Right hindlimb (tissue), 1 donor: ENCODE measurements at places on chromosomes 12 and 14.

DNA sequence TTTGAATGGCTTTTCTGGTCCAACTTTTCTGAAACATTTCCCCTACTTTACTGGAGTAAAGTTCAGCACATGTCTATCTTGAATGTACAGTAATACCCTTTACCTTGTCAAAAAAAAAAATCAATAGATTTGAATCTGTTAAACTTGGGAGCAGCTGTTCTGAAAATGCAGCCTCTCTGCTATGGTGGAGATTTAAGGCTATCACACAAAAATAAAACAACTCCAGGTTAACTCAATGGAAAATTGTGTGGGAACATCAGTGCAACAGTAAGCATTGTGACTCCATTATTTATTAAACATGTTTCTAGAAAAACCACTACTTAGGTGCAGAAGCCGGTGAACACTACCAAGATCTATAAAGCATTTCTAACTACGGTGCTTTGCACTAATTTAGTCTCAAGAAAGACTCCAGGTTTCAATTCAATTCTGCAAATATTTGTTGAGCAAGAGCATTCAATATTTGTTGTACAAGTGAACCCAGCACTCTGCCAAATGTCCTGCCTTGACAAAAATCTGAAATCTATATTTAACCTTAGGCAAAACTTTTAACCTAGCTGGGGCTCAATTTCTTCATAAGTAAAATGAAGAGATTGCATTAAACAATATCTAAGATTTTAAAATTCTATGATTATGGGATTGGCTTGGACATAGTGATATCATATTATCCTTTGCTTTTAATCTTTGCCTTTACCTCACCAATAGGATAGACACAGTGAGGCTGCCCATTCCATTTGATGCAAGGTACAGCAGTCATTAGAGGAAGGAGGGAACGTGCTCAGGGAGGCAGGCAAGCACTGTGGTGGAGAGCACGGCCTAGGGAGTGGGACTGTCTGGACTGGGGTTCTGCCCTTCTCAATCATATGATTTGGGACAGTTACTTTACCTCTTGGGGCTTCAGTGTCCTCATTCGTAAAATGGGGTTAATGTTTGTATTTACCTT is 155.2 kb downstream of the KITLG start:
- no peak for DNase-seq

GRCh38 chr12:6330192-6330591 is 11.7 kb downstream of the TNFRSF1A start:
- no peak for DNase-seq

DNA sequence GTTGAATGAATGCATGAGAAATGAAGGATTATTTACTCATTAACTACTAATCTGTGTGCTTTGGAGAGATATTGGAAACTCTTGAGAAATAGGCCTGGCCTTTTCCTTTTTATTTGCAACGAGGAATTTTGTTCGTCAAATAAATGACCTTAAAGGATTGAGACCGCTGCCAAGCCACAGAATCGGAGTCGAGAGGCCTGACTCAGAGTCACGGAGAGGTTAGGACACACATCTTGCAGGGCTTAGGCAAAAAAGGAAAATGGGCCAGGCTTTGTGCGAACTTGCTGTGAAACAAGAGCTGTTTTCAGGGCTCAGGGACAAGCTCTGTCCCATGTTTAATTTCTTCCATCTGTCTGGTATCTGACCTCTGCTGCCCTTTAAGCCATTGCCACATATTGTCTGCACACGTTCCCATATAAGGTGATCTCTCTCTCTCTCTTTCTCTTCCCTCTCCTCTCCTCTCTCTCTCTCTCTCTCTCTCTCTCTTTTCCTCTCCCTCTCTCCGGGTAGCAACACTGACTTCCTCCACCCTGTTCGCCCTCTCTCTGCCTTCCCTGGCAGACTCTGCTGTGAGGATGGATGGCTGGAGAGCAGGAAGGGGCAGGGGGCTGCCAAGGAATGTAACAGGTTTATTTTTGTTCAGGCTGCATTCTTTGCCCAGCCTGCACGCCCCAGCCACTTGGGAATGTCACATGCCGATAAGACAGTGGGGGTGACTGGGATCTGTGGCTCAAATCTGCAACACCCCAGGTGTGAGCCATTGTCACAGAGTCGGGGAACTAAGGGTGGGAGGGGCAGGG is 14.9 kb upstream of the IFT81 start:
- DNase-seq: peak; percentile 83

DNA sequence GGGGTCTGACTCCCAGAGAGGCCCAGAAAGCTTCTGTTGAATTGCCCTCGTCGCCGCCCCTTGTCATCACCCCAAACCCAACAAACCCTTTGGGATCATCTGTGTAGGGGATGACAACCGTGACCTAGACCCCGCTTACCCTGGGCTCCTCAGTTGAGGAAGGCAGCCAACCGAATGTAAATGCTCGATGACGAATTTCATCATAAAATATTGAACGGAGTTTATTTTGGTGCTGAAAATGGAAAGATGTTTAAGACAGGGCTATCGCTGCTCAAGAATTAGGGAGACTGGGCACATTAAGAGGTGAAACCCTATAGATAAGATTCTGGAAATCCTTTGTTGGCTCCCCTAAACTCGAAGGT is 512 bp downstream of the ACTR10 start:
- DNase-seq: no peak

GRCh38 chr14:102889615-102890014 is 32.8 kb upstream of the AMN start:
- DNase-seq: no peak

DNA sequence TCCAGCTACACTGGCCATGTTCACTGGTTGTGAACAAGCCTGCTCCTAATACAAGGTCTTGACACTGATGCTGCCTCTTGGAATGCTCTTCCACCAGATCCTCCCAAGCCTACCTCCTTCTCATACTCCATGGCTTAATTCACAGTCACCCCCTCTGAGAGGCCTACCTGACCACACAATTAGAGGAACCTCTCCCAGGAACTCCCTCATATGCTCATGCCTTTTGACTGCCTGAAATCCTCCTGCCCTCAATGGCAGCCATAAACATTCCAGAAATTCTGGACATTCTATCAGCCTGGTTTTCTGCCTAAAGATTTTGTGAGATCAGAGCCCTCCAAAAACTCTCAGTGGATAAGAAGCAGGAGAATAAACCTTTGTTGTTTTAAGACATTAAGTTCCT is 340.2 kb downstream of the C12orf75 start:
- DNase-seq: no peak

GRCh38 chr12:24759155-24759554 is 189.7 kb downstream of the BCAT1 start:
- DNase-seq: no peak

DNA sequence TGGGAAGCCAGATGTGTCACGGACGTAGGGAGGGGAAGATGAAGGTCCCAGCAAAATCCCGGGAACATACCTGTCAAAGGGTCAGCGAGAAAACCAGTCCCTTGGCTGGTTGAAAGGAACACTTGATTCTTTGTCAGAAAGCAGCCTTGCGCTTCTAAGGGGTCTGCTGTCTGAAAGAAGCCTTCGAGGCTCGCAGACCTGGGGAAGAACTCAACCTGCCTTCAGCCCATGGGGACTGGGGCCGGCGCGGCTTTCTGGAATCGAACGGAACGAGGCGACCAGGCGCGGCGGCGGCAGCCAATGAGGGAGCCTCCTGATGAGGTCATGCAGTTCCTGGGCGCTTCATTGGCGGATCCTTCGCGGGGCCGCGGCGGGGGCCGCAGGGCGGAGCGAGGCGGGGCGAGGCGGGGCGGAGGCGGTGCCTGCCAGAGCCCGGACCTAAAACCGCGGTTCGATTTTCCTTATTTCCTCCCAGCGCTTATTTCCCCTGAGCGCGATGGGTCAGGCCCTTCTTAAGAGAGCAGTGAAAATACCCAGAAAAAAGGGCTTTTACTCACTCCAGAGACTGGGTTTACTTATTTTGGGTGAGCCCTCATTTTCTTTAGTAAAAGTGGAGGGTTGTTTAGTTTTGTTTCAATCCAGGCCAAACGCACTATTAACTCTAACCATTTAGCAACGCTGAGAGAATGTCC is 11.8 kb upstream of the TTC7B start:
- DNase-seq: peak; percentile 96

GRCh38 chr12:57898308-57898970 is 42.9 kb upstream of the ATP23 start:
- no peak for DNase-seq

DNA sequence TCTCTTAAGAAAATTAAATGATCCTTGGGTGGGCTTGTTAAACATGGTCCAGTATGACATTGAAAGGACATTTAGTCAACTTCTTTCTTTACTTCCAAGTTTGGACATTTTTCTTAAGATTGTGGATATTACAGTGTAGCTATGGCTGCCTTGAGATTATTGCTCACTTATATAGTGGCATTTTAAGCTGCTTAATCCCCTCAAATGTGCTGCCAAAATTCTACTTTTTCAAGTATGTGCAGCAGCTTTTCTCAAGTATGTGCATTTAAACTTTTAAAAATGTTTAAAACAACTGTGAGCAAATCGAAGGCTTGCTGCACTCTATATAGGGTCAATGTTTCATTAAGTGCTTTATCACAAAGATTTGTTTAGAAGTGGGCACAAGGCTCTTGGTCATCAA is 7.4 kb downstream of the TXNRD1 start:
- no peak for DNase-seq

DNA sequence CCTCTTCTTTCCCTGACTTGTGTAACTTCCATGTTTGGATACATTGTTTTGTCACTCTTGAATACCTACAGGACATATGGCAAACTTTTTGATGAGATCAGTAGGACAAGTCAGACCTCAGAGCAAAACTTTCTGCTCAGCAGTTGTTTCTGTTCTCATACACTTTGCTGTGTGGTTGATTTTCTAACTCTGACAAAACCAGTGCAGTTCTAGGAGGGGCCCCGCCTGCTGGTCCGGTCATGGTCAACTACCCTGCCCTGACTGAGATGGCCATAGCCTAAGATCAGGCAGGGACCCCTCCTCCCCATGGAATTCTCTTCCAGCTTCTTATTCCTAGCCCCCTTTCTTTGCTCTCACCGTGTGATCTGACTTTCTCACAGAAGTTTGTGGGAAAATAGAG is 92.8 kb downstream of the OTOGL start:
- no peak for DNase-seq

GRCh38 chr12:131698286-131698685 is 12.6 kb upstream of the SFSWAP start:
- DNase-seq: no peak

DNA sequence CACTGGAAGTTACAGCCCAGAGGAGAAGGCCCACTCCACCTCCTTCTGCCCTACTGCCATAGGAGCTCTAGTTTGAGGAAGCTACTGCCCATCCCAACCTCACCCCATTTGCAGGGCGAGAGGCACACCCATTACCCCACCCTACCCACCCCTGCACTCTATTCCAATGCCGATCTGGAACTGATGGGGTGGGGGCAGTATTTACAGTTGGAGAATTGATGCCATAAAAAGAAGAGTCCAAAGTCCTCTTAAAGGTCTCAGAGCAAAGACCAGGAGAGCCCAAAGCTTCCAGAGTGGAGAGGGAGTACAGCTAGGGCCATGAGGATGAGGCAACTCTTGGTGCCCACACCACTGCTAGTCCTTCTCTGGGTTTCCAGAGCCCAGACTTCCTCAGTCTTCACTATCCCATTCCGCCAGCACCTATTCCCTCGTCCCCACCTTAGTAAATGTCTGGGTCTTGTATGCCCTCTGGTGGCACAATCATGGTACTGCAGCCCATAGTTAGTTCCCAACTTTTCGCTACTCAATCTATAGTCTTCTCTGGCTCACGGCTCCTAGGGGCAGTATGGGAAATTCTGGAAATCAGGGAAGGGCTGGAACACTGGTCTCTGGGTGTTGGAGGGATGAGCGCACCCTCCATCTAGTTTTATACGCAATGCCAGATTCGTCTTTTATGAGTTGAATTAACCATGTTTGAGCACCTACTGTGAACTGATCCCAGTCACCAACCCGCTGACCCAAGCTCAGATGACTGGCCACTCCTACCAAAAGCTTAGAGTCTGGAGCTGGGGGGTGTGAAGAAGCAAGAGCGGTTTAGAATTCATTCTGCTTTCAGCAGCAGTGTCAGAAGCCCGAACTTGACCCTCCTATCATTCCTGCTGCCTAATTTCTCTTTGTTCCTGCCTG is 6.9 kb upstream of the ADCY6 start:
- DNase-seq: peak; percentile 83

- no peak for DNase-seq
Observed at GRCh38 chr14:98893675-98894074, 378.3 kb downstream of the BCL11B start.
